ENCODE measurements at places on chromosomes 11 and 22.
A peak's percentile ranks its signal among the peaks of the same experiment; 100 is the strongest.

DNA sequence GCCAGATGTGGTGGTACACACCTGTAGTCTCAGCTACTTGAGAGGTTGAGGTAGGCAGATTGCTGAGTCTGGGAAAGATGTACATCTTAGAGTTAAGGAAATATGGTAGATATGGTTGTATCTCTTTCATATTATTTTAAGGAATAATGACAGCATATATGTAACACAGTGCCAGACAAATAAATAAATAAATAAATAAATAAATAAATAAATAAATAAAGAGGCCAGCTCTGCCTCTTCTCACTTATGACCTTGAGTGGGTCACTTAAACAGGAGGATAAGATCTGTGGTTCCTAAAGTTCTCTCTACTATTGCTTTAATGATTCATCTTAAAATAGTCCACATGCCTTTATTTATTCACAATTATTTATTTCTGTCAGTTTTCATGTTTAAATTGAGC lies 890.9 kb upstream of the TENM4 start:
- DNase-seq: no peak

- no peak for DNase-seq
Measured at GRCh38 chr11:114438303-114438702, 964 bp upstream of the REXO2 start.

DNA sequence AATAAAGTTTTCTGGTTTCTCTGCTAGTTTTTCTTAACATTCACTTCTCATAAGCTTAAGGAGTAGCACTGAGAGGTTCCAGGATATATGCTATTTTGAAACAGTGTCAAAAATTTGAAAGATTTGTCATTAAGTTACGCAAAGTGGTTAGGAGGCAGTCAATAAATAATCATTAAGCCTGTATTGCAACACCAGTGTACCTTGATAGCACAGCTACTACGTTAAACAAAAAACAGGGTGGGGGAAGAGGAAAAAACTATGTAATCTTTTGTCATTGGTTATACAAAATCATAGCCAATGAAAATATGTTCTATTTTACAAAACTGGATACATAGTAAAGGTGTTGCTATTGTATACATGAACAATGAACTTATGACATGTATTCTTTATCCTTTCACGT lies 30.4 kb upstream of the PITPNB start:
- DNase-seq: no peak

- no peak for DNase-seq
Measured at GRCh38 chr11:123628936-123629683, 25.3 kb downstream of the SCN3B start.

DNA sequence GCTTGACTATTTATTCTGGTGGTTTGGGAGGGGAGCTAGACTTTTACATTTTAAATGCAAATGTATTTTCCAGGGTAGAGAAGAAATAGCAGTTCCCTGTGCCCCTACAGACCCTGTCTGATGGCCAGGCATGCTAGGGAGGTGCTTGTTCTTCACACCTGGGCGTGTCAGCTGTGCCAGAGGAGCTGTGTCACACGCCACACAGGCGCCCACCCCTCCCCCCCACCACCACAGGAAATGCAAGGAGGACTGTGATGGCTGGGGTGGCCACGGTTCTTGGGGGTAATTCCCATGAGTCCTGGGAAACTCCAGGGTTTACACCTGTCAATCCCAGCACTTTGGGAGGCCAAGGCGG lies 82.2 kb downstream of the FLI1 start:
- DNase-seq: peak; percentile 13

DNA sequence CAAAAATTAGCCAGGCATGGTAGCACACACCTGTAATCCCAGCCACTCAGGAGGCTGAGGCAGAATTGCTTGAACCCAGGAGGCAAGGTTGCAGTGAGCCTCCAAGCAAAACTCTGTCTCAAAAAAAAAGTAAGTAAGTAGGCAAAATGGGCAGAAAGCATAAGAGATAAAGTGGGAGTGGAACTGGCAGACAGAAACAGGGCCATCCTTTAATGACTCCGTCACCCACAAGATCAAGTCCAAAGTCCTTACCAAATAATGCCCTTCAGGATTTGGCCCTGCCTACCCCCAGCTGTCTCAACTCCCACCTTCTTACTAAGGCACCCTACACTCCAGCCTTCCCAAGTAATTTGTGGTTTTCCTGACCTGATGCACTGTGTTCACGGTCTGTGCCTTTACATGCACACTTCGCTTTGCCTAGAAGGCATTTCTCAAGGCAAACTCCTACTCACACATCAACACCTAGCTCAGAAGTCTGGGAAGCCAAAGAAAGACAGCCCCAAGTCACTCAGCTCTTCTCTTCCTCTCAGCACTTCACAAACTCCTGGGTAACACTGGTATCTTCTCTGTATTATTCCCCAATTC lies 6.1 kb downstream of the MAPK1 start:
- no peak for DNase-seq

Measured in stimulated activated CD8-positive, alpha-beta memory T cell treated with anti-CD3 and anti-CD28 coated beads, Interleukin-12 subunit alpha, Interleukin-12 subunit beta, amount 100 ng/mL, for 4 hours (primary cell).